Posterior vena cava (tissue), 2 donors: ENCODE measurements at places on chromosomes 2 and 18. TPM values are rescaled to one million over a fixed set of nuclear protein-coding genes. Genes with fewer than 3 reads are reported as not detected.

RHOB gene
- 742 TPM for total RNA-seq

SERPINB12 gene
- total RNA-seq, result not detected

PCARE gene
- total RNA-seq, result not detected

SYT4 gene
- not detected for total RNA-seq

NAT8 gene
- not detected for total RNA-seq

DNAJB2 gene
- total RNA-seq, result 42.0 TPM

GPR155 gene
- total RNA-seq, result 10.4 TPM

TEX44 gene
- total RNA-seq, result not detected

STK39 gene
- total RNA-seq, result 16.3 TPM

NLRC4 gene
- total RNA-seq, result 3.5 TPM

CAPN14 gene
- total RNA-seq, result 0.14 TPM
